ENCODE measurements at places on chromosomes 1 and 21.

DNA sequence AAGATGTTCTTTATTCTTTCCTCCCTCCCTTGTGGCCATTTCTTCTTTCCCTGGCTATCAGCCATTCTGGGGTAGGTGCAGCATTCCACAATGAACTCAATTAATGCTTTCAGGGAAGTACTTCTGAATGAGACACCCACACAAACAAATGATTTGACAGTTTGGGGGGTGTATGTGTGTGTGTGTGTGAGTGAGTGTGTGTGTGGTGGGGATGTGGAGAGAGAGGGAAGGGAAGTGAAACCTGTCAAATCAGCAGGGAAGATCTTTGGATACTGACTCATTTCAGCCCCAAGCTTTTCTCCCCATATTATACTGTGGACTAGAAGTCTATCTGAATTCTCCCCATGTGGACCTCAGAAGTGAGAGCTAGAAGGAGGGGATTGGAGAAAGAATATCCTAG is 154.9 kb upstream of the CD34 start:
- peak; percentile 41 for DNase-seq

- DNase-seq: no peak
Observed at GRCh38 chr1:109047339-109047738, 5.4 kb upstream of the WDR47 start.

GRCh38 chr1:41053316-41053715 is 31.8 kb upstream of the SLFNL1 start:
- no peak for DNase-seq

GRCh38 chr1:150925080-150925479 is 1.1 kb upstream of the SETDB1 start:
- DNase-seq: no peak

GRCh38 chr1:70396607-70397006 is 14.5 kb upstream of the CTH start:
- no peak for DNase-seq

- peak; percentile 42 for DNase-seq
Observed at GRCh38 chr1:5745800-5746610, 246.2 kb downstream of the NPHP4 start.

DNA sequence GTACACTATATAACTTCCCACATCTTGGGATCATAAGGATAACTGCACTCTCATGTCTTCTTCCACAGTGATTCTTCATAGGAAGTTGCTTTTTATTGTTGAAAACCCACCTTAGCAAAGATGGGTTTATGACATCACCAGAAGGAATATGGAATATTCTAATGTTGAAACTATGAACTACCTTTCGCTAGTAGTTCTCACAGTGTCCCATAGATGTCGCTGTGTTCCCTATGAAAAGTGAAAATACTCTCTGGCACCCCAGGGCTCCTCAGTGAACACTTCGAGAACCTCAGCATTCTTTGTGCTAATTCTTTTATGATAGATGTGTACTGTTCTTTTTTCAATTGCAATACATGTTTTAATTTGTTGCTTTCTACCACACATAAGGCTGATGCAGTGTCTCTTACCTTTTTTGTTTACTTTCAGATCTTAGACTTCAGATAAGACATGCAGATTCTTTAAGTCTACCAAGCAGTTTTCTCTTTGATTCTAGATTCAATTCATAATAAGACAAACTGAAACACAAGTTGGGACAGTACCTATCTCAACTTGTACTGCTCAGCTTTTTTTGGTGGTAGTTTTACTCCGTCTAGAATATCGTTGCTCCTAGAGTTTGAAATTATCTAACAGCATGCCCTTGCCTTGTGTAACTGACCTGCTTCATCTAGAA is 90.8 kb downstream of the GTF2B start:
- DNase-seq: peak; percentile 12
